Sciatic nerve (tissue), 2 donors: ENCODE measurements at places on chromosomes 16 and 17. TPM values are rescaled to one million over a fixed set of nuclear protein-coding genes. Genes with fewer than 3 reads are reported as not detected.
A peak's percentile ranks its signal among the peaks of the same experiment; 100 is the strongest.

GRCh38 chr17:52827526-52827925 lies 669.0 kb upstream of the CA10 start:
- DNase-seq, result no peak

- no peak for DNase-seq
These were observed 105.8 kb downstream of the ZNF778 start for GRCh38 chr16:89323120-89323960.

DNA sequence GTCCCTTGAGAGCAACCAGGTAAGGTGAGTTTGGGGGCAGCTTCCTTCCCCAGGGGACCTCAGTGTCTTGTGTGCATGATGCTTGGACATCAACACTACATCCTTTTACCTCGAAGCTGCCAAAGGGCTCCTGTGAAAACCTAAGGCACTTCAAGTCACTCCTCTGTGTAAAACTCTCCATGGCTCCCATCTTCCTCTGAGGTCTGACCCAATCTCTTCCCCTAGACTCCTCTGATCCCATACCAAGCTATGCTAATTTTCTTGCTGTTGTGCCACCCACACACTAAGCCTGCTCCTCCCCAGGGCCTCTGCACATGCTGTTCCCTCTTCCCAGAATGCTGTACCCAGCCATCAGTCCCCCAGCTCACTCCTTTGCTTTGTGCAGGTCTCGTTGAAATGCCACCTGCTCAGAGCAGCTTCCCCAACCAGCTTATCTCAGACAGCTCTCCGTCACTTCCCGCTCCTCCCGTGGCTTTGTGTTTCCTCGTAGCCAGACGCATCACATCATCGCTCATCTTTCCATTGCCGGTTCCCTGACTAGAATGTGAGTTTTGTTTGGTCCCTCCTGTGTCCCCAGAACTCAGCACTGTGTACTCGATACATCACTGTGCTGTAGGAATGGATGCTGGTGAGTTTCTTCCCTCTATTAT lies 78.4 kb downstream of the CNGB1 start:
- no peak for DNase-seq

GRCh38 chr17:70678889-70679288 lies 509.6 kb downstream of the KCNJ2 start:
- no peak for DNase-seq

DNA sequence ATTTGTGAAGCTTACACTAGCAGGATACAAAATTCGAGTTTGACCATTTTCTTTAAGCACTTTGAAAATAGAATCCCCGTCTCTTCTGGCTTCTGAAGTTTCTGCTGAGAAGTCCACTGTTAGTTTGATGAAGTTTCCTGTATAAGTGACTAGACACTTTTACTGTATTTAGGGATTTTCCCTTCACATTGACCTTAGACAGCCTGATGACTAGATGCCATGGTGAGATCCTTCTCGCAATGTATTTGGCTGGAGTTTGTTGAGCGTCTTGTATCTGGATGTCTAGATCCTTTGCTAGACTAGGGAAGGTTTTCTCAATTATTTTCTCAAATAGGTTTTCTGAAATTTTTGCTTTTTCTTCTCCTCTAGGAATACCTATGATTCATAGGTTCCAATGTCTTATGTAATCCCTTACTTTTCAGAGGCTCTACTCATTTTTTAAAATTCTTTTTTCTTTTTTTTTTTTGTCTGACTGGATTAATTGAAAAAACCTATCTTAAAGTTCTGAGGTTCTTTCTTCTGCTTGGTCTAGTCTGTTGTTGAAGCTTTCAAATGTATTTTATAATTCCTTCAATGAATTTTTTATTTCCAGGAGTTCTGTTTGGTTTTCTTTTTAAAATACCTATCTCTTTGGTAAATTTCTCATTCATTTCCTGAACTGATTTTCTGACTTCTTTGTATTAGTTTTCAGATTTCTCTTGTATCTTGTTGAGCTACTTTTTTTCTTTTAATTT lies 63.7 kb upstream of the ABCC11 start:
- no peak for DNase-seq

DNA sequence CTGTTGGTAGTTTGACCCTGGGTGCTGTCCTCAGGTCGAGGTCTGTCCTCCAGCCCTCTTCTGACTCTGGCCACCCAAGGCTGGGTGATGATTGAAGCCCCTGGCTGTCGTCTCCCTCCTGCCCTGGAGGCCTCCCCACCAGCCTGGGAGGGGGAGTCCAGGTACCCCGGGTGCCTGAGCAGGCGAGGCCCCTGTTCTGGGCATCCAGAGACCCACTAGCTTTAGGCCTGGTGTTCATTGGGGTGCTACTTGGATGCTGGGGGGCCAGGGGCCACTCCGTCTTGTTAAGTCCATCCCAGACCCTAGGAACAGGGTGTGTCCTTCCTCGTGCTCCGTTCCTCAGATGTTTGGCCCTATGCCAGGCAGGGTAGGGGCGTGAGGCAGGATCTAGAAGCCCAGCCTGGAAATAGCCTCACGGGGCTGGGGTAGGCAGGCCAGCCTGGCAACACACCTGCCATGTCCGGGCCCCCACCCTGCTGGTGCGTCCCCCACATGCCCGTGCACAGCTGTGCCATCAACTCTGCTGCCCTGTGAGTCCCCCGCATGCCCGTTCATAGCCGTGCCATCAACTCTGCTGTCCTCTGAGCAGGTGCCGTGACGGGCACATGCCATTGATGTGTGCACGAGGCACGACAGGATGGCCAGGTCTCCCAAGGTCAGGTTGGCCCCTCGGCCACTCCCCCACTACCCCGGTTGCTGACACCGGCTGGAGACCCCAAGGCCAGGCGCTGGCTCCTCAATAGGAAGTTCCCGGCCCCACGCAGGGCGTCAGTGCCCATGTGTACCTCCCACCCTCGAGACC lies 36.9 kb downstream of the GINS2 start:
- no peak for DNase-seq

GRCh38 chr17:43875476-43876147 lies 28.6 kb downstream of the CD300LG start:
- DNase-seq, result no peak

DNA sequence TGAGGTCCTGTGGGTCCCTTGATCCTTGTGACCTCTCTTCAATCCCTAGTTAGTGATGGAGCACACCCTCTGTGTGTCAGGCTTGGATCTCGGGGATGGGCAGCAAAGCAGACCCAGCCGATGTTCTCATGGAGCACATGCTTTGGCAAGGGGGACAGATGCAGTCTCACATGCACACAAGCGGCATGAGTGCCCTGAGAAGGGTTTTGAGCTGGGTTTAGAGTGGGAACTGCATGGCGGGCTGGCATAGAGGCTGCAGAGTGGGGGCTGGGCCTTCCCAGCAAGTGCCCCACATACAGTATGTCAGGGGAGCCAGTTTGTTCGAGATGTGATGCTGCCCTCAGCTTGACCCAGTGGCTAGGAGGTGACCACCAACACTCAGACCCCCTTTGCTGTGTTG lies 41.6 kb downstream of the B9D1 start:
- DNase-seq, result no peak

- DNase-seq, result no peak
These were observed 8.9 kb downstream of the OR4D1 start for GRCh38 chr17:58156839-58157803.

DNA sequence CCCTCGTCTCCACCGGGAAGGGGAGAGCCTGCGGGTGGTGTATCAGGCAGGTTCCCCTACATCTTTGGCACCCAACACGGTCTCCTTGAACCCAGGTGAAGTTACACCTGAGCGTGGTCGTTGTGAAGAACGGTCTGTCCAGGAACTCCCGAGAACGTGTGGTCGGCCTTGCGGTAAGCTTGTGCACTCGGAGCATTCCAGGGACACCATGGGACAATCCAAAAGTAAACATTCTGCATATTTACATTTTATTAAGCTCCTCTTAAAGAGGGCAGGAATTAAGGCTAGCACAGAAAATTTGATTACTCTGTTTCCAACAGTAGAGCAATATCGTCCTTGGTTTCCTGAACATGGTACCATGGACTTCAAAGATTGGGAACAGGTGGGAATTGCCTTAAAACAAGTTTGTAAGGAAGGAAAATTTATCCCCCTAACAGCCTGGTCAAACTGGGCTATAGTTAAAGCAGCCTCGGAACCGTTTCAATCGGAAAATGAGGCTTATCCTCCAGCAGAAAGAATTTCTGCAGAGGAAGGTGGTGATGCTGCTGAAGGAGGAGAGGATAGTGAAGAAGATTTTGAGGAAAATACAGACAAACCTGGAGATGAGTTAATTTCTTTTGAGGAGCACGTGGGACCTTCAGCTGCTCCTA lies 18.2 kb downstream of the ALOX15B start:
- no peak for DNase-seq

DNA sequence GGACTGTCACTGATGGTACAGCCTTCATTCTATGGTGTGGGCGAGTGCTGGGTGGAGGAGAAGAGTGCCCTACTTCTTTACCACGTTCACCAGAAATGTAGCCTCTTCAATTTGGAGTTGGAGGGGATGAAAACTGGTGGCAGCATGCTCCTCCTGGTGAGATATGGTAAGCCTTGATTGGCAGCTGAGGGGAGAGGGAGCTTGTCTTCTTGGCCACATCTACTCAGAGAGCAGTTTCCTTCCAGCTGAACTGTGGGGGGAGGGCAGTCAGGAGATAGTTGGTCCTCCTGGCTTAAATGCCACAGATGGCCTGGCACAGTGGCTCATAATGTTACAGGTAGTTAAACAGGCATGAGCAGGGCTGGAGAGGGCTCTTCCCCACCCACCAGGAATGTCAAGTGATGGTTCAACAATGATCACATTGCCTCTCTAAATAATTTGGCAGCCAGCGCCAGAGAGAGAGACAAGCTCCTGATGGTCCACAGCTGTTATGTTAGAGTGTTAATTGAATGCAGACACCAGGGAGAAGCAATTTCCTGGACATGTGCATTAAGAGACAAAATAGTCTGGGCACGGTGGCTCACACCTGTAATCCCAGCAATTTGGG lies 9.0 kb upstream of the MAPK3 start:
- no peak for DNase-seq

- no peak for DNase-seq
These were observed 28.4 kb upstream of the GINS3 start for GRCh38 chr16:58363746-58364393.

DNA sequence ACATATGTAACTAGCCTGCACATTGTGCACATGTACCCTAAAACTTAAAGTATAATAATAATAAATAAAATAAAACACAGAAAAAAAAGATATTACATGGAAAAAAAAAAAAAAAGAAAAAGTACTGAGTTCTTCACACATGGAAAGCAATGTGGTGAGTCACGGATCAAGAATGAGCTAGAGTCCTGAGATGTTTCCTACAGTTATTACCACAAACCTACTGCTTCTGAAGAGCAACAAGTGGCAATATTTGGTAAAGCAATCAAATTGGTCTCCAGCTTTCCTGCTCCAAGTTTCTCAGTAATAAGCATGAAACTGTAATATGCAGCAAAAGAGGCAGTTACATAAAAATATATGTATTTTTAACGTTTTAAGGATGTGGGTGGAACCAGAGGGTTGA lies 223.3 kb upstream of the SALL1 start:
- no peak for DNase-seq

GRCh38 chr17:69423450-69423849 lies 9.0 kb downstream of the MAP2K6 start:
- no peak for DNase-seq

GRCh38 chr17:30956764-30957374 lies 14.0 kb upstream of the RNF135 start:
- peak; percentile 3 for DNase-seq

- no peak for DNase-seq
These were observed 44.0 kb upstream of the PABPN1L start for GRCh38 chr16:88910284-88911135.

DNA sequence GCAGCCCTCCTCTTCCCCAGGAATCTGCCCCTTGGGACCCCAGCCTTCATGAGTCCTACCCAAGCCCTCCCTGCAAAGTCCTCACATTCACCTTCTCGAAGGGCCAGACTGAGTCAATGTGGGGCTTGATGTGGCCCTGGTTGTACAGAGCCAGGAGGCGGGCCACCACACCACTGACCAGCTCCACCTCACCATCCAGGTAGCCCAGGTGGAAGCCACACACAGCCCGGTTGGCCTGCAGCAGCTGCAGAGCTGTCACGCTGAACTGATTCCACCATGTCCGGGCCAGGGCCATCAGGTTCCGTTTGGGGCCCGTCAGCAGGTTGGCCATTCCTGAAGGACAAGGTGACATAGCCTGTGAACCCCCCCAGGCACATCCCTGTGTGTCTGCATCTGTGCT lies 6.0 kb downstream of the VAT1 start:
- DNase-seq, result no peak

GRCh38 chr17:39650121-39650579 lies 13.2 kb downstream of the STARD3 start:
- DNase-seq, result no peak

DNA sequence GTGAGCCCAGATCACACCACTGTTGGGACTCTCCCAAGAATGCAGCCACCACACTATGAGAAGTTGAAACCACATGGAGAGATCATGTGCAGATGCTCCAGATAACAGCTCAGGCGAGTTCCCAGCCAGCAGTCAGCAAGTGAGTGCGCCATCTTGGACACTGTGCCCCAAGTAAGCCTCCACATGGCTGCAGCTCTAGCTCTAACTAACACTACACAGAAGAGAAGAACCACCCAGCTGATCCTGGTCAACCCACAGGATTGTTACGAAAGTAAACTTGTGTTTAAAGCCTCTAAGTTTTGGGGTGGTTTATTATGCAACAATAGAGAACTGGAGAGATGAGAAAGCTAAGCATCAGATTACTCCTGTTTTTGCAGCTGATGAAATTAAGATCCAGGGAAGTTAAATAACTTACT lies 25.8 kb downstream of the SLC38A7 start:
- no peak for DNase-seq

- no peak for DNase-seq
These were observed 645.3 kb downstream of the MAF start for GRCh38 chr16:78955206-78955605.

DNA sequence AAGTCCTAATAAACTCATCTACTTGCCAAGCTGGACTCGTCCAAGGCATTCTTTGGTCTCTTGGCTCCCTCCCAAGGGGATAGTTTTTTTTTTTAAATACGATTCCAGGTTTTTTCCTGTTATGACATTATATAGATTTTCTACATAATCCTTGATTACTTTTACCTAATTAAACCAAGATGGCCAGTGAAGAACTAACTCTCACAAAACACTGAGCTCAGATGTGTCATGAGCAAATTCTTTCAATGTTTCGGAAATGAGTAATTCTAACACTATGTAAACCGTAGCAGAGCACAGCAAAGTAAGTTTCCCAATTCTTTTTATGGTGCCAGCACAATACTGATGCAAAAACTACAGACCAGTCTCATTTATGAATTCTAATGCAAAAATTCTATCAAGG lies 1.8 kb downstream of the ZNF23 start:
- DNase-seq, result no peak

DNA sequence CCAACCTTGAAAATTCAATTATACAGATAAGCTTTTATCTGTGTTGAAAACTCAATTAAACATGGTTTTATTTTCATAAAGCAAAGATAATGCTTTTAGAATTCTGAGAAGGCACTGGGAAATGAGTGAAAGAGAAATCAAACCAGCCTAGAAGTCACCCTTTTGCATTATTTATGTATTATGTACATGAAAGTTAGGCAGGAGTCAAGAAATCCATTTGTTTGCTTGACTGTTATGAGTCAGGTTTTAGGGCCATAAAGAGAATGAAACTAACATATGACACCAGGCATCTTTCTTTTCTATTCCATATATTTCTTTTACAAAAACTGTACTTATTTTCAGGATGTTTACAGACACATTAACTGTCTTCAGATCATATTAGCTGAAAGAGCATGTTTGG lies 23.3 kb upstream of the CDH8 start:
- DNase-seq, result no peak

OTOP2 gene
- total RNA-seq, result not detected

HBA1 gene
- total RNA-seq, result 11,060 TPM

HID1 gene
- total RNA-seq, result 16.1 TPM

ALKBH5 gene
- total RNA-seq, result 96.3 TPM

ZSCAN10 gene
- not detected for total RNA-seq

QPRT gene
- 26.3 TPM for total RNA-seq

CCDC43 gene
- 18.9 TPM for total RNA-seq

CDRT15 gene
- total RNA-seq, result not detected

CFAP119 gene
- total RNA-seq, result 5.5 TPM

NEUROD2 gene
- total RNA-seq, result not detected
